ENCODE measurements at places on chromosomes 5 and 9.

- DNase-seq: no peak
Measured at GRCh38 chr5:174183701-174184100, 138.2 kb downstream of the NSG2 start.

- no peak for DNase-seq
Measured at GRCh38 chr5:63743096-63743798, 219.0 kb downstream of the HTR1A start.

- no peak for DNase-seq
Measured at GRCh38 chr5:68685863-68686262, 408.0 kb upstream of the SLC30A5 start.

DNA sequence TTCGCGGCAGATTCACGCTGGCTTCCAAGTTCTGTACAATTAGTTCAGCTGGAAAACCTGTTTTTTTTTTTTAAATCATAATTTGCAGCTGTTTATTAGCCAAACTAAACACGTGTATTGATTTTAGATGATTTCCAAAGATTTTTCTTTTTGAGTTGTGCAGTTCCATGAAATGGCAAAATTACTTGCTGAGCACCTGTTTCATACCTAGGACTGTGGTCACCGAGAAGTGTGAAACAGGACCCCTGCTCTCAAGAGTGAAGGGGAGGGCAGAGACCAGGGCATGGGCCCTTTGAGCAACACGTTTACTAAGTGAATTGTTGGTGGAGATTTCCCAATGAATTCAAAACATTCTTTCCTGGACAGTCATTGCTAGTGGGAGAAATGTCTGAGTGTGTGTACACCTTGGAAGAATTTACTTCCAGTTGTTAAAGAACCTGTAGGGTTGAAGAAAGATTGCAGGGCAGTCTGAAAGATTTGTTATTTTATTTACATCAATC lies 688 bp downstream of the SNX24 start:
- no peak for DNase-seq

DNA sequence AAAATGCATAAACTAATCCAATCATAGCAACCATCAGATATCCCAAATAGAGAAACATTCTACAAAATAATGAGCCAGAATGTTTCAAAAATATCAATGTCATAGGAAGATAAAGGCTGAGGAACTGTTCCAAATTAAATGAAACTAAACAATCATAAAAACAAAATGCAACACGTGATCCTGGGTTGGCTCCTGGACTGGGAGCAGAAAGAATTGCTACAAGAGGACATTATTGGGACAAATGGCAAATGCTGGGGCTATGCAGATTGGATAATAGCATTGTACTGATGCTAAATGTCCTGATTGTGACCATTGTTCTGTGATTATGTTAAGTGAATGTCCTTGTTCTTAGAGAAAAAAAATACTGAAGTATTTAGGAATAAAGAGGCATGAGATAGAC lies 54.2 kb upstream of the AKNA start:
- no peak for DNase-seq

DNA sequence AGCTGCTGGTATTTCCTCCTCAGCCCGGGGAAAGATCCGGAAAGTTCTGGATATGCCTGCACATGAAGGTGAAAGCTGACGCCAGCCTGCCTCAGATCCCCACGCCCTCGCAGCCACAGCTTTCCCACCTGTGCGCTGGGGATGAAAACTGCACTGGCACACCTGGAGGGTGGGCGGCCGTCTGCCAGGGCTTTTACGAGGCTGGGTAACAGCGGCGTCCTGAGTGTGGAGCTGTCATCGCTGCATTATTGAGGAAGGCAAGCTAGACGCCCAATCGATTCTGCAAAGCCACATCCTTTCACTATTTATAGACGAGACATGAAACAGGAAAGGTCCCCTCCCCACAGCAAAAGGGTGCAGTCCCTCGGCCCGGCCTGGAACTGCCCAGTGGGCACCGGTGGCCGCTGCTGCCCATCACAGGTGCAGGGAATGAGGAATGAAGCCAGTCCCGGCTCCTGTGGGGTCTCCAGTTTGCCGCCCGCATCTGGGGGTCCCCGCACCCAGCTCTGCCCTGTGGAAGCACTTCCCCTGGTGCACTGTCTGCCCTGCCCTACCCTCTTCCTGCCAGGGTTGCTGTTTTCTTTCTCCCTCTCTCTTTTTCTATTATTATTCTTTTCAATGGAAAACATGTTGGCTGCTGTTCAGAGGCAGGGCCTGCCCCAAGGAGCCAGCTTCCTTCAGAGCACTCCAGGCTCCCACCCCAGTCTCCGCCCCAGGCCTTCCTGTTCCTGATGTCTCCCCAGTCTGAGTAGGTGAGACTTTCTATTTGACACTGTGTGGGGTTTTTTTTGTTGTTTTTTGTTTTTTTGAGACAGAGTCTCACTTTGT lies 7.0 kb downstream of the NOTCH1 start:
- DNase-seq: no peak

DNA sequence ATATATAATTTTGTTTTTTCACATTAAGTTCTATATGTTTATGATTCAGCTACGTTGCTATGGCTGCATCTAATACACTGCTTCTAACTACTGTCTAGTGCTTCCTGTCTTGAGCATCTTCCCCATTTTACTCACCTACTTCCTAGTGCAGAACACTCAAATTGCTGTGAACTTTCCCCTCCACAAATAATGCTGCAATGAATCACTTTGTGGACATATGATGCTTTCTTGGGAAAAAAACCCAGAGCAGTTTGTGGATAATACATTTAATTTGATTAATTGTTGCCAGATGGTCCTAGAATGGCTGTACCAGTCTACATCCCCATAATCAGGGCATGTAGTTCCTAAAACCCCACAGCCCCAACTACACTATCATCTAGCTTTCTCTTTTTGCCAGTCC lies 18.5 kb downstream of the CD180 start:
- DNase-seq: no peak

GRCh38 chr9:30995956-30996738 lies 1388.3 kb upstream of the ACO1 start:
- DNase-seq: no peak

- DNase-seq: no peak
Measured at GRCh38 chr5:101664071-101664791, 631.9 kb downstream of the SLCO4C1 start.

DNA sequence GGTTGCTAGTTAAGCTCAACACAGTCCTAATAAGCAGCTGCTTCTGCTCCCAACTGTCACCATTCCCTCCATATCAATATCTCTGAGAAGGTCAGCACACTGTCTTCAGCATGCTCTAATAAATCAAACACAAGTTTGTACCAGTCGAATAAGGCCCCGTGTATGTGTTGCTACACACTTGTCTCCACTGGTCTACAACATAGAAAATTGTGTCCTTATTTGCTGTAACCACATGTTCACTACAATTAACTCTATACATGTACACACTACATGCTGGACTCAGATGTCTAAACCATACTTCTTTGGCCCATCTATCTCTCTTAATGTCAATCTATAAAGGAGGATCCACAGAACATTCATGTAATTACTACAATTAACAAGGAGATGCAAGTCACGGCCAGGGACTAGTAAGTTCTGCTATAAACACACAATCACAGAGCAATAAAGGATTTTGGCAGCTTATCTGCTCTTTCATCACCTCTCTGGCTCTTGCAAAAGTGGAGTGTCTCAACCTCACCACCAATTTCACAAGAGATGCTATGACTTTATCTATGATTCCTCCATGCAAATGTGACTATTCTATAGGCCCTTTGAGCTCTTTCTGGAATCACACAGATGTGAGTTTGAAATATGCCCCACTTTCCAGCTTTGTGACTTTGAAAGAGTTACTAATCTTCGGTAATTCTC lies 143.9 kb downstream of the SEMA5A start:
- DNase-seq: no peak

GRCh38 chr5:178784391-178784790 lies 53.9 kb upstream of the ZNF354A start:
- DNase-seq: no peak

GRCh38 chr5:80357671-80358070 lies 37.9 kb downstream of the SPZ1 start:
- no peak for DNase-seq

- DNase-seq: no peak
Measured at GRCh38 chr5:176353533-176353932, 8.0 kb downstream of the KIAA1191 start.

GRCh38 chr9:37311938-37312708 lies 110.4 kb upstream of the GRHPR start:
- DNase-seq: no peak

GRCh38 chr9:5835808-5836207 lies 2.9 kb upstream of the ERMP1 start:
- no peak for DNase-seq

DNA sequence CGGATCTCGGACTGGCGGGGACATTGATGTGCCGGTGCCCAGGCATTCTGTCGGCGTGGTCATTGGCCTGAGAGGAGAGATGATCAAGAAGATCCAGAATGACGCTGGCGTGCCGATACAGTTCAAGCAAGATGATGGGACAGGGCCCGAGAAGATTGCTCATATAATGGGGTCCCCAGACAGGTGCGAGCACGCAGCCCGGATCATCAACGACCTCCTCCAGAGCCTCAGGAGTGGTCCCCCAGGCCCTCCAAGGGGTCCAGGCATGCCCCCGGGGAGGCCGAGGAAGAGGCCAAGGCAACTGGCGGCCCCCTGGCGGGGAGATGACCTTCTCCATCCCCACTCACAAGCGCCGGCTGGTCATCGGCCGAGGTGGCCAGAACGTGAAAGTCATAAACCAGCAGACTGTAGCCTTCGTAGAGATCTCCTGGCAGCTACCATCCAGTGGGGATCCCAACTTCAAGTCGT lies 106.5 kb upstream of the MTAP start:
- DNase-seq: no peak

DNA sequence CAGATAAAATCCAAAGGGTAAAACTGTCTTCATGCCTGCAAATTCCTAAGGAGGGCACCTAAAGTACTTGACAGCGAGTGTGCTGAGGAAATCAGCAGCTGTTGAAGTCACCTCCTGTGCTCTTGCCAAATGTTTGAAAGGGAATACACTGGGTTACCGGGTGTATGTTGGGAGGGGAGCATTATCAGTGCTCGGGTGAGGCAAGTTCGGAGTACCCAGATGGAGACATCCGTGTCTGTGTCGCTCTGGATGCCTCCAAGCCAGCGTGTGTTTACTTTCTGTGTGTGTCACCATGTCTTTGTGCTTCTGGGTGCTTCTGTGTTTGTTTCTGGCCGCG lies 727 bp upstream of the ADRB2 start:
- no peak for DNase-seq

- no peak for DNase-seq
Measured at GRCh38 chr9:93082841-93083411, 13.1 kb upstream of the CARD19 start.

GRCh38 chr5:123500471-123500870 lies 11.5 kb upstream of the CSNK1G3 start:
- DNase-seq: no peak

DNA sequence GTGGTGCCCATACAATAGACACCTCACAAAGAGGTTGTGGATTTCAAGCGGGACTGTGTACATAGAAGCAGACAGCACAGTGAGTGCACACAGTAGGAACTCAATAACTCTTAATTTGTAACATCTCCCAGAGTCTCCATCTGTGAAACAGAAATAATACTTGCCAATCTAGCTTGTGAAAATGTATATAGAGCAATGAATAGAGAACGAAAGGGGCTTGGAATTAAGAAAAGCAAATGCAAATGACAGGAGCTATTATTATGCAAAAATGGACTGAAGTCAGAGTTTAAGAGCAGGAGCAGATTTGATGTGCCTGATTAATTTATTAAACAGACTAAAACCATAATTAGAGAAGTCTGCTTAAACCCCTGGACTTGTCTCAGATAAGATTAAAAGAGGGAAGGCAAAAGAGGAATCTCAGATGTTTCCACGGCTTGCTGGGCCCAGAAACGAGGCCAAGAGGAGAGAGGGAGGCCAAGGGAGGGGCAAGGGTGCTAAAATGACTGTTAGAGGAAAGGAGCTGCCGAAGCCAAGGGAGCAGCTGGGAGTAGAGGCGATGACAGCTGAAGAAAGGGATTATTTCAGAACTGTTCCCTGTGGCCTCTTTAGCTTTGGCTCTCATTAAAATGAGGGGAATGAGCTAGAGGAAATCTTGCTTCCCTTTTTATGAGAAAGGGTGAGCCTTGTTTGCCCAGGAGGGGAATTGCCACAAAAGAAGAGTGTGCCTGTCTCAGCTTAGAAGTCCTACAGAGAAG lies 72.1 kb downstream of the FEM1C start:
- no peak for DNase-seq

DNA sequence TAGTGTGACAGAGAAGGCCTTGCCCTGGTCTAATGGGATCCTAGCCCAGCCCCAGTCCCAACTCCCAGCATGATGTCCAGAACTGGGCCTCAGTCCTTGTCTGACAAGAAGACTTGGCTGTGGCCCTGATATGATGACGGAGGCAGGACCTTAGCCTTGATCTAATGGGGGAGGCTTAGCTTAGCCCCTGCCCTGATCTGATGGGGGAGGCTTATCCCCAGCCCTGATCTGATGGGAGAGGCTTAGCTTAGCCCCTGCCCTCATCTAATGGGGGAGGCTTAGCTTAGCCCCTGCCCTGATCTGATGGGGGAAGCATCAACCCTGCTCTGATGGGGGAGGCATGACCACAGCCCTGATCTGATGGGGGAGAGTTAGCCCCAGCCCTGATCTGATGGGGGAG lies 3.7 kb downstream of the PKN3 start:
- no peak for DNase-seq

GRCh38 chr5:74390822-74391221 lies 249.7 kb downstream of the ENC1 start:
- DNase-seq: no peak

- DNase-seq: no peak
Measured at GRCh38 chr9:127574072-127574993, 37.7 kb upstream of the STXBP1 start.
